ENCODE measurements at places on chromosomes 4 and X. TPM values are rescaled to one million over a fixed set of nuclear protein-coding genes. Genes with fewer than 3 reads are reported as not detected.
A peak's percentile ranks its signal among the peaks of the same experiment; 100 is the strongest.

DNA sequence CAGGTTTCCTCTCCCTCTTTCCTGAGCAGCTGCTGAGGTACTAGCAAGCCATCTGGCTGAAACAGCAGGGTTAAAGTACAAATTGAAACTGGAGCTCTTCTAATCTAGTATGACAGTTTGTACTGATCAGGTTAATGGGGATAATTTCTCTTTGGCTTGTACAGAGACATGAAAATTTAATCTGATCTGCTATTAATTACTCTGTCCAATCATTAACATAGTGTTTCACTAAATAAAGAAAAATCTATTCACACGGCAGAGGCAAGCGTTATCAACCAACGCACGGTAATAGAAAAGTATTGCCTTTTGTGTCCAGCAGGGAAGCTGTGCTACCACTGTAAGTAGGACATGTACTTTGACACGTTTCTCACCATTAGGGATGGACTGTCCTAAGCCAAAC, 71.1 kb downstream of the IGSF1 start:
- no peak for DNase-seq

DNA sequence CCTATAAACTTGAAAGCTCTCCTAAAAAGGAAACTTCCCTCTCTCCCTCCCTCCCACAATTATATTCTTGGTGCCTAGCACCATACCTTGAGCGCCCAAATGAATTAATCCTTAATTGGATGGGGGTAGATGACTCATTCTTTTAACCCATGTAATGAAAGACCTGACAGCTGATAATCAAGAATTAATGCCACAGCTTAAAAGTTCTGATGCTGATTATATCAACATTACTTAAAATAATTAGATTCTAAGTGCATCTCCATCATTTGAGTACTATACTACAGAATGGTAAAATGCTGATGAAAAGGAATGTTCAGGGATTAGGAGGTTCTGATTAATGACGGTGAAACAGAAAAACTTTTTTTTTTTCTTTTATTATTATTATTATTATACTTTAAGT, 117.0 kb downstream of the ENOX2 start:
- no peak for DNase-seq

The CLOCK gene
- polyA plus RNA-seq, result 4.2 TPM

The P2RY10 gene
- polyA plus RNA-seq, result not detected

GRCh38 chr4:155667568-155668511, 1.2 kb downstream of the GUCY1A1 start:
- DNase-seq, result peak; percentile 80

The BEX1 gene
- 170 TPM for polyA plus RNA-seq

DNA sequence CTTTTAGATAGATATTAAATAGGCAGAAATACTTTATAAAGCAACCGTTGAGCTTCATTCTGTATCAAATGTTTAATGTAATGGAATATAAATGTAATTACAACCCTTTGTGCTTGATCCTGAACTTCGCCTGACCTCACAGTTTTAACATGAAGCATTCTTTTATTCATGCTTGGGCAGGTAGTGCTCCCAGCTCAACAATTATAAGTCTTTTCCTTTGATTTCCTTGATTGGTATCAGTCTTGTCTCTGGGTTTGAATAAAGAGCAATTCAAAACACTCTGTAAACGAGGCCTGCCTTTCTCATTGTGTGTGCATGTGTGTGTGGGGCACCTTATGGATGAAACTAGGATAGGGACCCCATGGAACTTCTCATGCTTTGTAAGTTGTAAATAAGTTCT, 6.8 kb downstream of the METAP1 start:
- no peak for DNase-seq

The VMA21 gene
- polyA plus RNA-seq, result 17.0 TPM

DNA sequence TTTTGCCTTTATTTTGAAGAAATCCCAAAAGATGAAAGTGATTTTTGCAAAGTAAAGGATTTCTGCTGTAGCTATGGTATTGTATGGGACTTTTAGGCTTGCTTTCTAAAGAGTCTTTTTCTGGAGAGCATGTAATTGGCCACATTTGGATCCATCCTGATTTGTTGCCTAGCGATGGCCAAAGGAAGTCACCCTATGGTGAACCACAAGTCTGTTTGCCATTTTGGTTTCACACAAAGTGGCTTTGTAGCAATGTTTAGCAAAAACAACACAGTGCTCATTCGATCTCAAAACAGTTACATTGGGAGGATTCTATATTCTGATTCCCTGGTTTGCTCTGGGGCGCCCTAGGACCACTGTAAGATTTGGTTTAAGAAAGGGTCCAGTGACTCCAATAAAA, 44.1 kb upstream of the INTS6L start:
- no peak for DNase-seq

The PAGE4 gene
- polyA plus RNA-seq, result not detected

The TLL1 gene
- 0.07 TPM for polyA plus RNA-seq

GRCh38 chr4:151022586-151022985, 7.5 kb upstream of the LRBA start:
- no peak for DNase-seq

GRCh38 chr4:25925486-25926201, 11.6 kb downstream of the SMIM20 start:
- peak; percentile 64 for DNase-seq

GRCh38 chr4:140005699-140006098, 148.3 kb downstream of the MAML3 start:
- peak; percentile 23 for DNase-seq

The PSAPL1 gene
- 0.02 TPM for polyA plus RNA-seq

DNA sequence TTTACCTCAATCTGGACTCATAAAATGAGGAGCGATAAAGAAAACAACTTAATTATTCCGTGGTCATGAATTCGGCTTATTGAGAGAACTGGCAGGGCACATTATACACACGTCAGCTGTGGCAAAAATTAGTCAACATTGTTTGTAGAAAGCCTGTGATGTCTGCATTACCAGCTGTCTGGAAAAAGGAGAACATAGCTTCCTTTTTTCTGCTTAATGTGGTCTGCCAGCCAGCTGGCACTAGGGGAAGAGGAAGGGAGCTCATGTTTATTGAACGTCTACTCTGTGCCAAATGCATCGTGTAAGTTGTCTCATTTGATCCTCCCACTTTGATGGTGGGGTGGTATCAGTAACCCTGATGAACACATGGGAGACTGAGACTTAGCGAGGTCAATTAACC, 367.6 kb downstream of the ARHGAP24 start:
- no peak for DNase-seq

The XKRX gene
- not detected for polyA plus RNA-seq

The TMPRSS11F gene
- not detected for polyA plus RNA-seq

DNA sequence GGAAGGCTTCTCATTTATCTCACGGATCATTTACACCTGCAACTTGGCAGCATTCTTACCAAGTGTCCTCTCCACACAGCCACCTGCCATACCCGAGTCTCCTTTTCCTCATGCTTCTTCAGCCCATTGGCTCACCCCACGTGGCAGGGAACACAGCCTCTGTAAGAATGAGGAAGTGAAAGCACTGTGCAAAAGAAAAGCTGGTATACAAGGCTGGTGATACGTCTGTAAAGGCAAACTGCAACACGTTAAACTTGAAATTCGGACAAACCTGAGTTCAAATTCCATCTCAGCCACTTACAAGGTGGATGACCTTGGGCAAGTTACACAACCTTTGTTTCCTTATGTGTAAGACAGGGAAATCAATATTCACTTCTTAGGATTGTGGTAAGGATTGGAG, 164.0 kb upstream of the RASGEF1B start:
- DNase-seq, result no peak

DNA sequence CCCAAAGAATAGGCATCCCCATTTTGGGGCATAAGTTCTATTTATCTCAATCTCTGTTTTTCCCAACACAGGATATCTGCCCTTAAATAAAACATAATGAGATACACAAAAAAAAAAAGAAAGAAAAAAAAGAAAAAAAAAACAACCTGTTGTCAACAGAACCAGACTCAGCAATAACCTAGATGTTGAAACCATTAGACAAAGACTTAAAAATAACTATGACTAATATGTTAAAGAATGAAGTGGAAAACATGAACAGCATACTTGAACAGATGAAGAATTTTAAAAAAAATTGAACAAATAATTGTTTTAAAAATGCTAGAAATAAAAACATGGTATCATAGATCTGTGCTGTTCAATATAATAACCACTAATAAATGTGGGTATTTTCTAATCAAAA, 93.4 kb upstream of the RXFP1 start:
- no peak for DNase-seq

The PAGE2 gene
- polyA plus RNA-seq, result 4.7 TPM

- no peak for DNase-seq
These were observed 78.8 kb downstream of the PHEX start for GRCh38 chrX:22110729-22111494.

The LETM1 gene
- polyA plus RNA-seq, result 25.8 TPM

DNA sequence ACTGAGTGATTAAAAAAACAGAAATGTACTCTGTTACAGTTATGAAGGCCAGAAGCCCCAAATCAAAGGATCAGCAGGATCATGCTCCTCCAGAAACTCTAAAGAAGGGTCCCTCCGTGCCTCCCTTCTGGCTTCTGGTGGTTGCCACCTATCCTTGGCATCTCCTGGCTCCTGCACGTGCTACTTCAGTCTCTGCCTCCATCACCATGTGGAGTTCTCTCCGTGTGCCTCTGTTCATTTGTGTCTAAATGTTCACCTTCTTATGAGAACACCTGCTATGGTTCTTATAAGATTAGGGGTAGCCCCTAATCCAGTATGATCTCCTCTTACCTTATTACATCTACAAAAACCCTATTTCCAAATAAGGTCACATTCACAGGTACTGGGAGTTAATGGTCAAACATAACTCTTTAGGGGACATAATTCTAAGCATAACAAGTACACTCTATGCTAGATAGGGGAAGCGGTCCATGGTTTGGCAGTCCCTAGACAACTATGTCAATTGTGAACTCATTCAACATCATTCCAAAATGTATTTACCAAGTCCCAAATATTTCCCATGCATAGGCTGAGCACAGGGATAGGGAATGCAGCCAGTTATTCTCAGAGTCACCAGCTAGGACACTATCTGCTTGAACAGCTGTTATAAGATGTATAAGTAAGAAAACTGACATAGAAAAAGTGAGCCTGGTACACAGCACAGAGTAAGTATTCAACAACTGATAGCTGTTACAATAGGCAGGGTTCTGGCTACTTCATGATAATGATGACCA, 295.5 kb upstream of the BOD1L1 start:
- no peak for DNase-seq

- no peak for DNase-seq
These were observed 23.6 kb downstream of the SH3BP2 start for GRCh38 chr4:2816401-2816954.
